Fibroblast of pulmonary artery (primary cell): ENCODE measurements at places on chromosomes 4 and X.

DNA sequence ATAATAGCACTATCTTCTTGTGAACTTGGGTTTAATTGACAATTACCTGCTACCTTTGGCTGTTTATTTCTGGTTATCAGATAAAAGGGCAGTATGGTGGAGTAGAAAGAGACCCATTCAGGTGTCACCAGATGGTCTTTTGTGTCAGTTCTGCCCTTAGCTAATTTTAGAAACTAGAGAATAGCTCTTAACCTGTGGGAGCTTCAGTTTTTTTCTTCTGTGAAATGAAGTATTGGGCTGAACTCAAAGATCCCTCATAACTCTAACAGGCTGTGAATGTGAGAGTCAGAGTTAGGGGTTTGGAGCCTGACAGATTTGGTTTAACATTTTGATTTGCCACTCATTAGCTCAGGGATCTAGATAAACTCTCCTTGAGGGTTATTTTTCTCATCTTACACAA, 335.2 kb downstream of the PPP1R2C start:
- no peak for DNase-seq

DNA sequence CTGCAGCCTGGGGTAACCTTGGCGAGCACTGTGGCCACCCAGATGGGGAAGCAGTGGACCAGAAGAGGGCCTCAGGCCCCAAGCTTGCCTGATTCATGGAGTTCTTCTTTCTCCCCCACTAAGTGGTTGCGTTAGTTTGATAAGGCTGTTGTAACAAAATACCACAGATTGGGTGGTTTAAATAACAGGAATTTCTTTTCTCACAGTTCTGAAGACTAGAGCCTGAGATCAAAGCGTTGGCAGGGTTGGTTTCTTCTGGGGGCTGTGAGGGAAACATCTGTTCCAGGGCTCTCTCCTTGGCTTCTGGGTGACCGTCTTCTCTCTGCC, 105.7 kb upstream of the GATB start:
- peak; percentile 2 for DNase-seq

DNA sequence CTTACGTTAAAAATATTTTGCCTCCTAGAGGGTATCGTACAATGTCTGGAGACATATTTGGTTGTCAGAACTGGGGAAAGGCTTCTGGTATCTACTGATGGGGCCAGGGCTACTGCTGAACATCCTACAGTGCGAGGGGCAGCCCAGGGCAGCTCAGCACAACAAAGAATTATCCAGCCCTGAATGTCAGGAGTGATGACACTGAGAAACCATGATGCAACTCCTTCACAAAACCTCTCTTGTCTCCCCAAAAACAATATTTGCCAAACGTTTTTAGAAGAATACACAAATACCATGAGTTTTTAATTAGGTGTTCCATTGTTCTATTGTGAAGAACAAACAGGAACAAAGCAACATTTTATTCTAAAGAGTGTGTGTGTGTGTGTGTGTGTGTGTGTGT, 43.4 kb upstream of the CLNK start:
- no peak for DNase-seq

- no peak for DNase-seq
These were observed 100.6 kb downstream of the KCNIP4 start for GRCh38 chr4:21848021-21848420.

GRCh38 chrX:55919367-55920221, 202.0 kb downstream of the RRAGB start:
- DNase-seq, result no peak

DNA sequence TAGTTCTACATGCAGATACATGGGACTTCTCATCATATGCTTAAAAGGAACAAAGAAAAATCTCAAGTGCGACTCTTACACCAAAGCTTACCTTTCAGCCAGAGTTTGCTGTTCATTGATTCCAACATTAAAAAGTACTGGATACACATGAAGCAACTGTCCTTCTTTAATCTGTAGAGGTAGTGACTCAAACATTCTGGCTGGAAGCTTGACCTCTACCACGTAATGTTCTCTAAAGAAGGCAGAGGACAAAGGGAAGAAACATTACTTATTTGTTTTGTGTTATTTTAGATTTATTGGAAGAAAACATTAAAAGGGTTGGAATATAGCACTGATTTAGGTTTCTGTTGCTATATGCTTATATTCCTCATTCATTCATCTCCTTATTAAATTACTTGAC, 476.1 kb downstream of the IL15 start:
- DNase-seq, result peak; percentile 75

- DNase-seq, result peak; percentile 29
These were observed 22.4 kb downstream of the RAB40AL start for GRCh38 chrX:102959471-102959870.

GRCh38 chr4:136893573-136893972, 638.7 kb downstream of the PCDH18 start:
- DNase-seq, result peak; percentile 45

- DNase-seq, result peak; percentile 54
These were observed 16.2 kb downstream of the BOD1L1 start for GRCh38 chr4:13611283-13611842.

DNA sequence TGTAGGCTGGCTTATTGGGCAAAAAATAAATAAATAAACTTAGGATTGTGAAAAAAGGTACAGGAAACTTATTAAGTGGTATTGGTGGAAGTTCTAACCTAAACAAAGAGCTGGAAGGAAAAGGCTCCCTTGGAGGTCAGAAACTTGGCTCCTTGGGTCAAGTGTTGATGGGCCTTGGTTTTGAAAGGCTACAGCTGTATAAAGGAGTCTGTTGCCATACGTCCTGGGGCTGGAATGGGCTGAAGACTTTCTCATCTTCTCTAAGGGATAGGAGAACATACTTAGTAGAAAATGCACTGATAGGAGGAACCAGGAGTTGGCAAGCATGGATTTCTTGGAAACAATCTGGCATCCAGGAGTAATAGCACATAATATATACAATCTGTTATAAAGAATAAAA, 56.6 kb downstream of the PDLIM5 start:
- peak; percentile 72 for DNase-seq

DNA sequence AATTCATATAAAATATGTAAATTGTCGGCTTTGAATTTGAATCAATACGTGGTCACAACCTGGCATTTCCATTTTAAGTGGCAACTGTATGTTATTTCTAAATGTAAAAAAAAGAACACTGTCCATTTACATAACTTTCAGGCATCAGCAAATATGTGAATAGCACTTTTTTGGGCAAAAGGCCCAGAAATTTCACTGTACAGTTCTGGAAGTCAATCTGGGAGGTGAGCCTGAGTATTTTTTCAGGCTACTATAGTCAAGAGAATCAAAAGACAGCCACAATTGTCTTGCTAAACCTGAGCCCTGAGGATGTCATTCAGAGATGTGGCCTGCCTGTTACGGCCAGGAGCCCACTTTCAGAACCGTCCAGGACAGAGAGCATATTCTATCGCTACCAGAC, 543.9 kb upstream of the MAGEB2 start:
- DNase-seq, result peak; percentile 48

GRCh38 chr4:6346373-6347110, 76.9 kb downstream of the WFS1 start:
- no peak for DNase-seq

DNA sequence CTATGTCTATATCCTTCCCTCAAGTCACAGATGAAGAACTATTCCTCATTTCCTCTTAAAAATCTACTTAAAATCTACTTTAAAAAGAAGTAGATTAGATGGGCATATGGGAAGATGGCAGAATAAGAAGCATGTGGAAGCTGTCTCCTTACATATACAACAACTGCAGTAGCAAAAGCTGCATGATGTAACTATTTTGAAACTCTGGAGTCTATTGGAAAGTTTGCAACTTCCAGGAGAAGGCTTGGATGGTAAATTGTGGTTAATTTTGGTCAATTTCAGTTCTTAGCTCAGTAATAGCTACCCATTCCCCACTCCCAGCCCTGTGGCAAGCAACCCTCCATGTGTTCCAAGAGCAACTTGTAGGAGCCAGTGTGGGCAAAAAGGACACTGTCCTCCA, 36.9 kb downstream of the MORC4 start:
- DNase-seq, result no peak

- DNase-seq, result no peak
These were observed 5.5 kb downstream of the ARHGAP36 start for GRCh38 chrX:131063613-131064012.

GRCh38 chr4:106981431-106981830, 54.7 kb downstream of the DKK2 start:
- DNase-seq, result no peak

DNA sequence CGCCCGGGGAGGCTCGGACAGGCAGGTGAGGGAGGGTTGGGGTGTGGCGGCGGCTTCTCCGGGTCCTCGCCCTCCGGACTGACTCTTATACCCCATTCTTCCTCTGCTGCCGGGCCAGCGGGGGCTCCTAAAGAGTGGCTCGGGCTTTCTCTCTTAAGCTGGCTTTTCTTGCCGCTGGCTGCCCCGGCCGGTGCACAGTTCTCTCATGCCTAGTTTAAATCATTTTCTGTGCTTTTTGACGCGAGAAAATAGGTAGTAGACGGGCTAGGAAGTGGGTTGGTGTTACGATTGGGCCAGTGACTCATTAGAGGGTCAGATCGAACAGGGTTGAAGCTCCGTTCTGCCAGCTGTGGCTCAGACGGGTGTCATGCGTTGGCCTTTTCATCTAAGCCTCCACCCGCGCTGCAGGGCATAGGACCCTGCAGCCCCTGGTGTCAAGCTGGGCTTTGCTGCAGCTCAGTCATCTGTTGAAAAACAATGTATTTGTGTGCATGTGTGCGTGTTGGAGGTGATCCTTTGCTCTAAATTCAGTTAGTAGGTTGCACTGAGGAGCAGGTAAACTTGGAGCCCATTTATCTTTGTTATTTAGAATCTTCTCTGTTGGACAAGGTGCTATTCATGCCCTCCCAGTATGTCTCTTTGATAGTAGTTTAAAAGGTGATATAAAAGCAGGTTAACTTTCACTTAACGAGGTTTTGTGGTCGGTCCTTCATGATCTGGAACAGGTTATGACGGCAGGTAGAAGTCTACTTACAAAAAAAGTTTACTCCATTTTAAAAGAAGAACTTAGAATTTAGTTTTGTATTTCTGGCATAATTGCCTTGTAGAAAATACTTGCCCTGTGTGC, 802 bp downstream of the BMP2K start:
- DNase-seq, result peak; percentile 56

GRCh38 chrX:153634236-153634635, 12.8 kb upstream of the DUSP9 start:
- DNase-seq, result no peak

GRCh38 chrX:129802863-129803262, 23.1 kb downstream of the SASH3 start:
- DNase-seq, result no peak
